ENCODE measurements at places on chromosomes 12 and 14. TPM values are rescaled to one million over a fixed set of nuclear protein-coding genes. Genes with fewer than 3 reads are reported as not detected.

The ARHGEF25 gene
- 6.2 TPM for total RNA-seq

The NCOR2 gene
- total RNA-seq, result 16.5 TPM

The MAP4K5 gene
- 75.4 TPM for total RNA-seq

The RTN1 gene
- not detected for total RNA-seq

The NANOG gene
- total RNA-seq, result not detected

The ALKBH2 gene
- total RNA-seq, result 4.2 TPM

The TOMM20L gene
- total RNA-seq, result not detected

The TPPP2 gene
- not detected for total RNA-seq

The CLEC2A gene
- total RNA-seq, result not detected

The NCAPD2 gene
- total RNA-seq, result 117 TPM

The PPP4R4 gene
- 0.15 TPM for total RNA-seq

The NELL2 gene
- 0.25 TPM for total RNA-seq

The C3AR1 gene
- 0.47 TPM for total RNA-seq

The SLC5A8 gene
- 0.05 TPM for total RNA-seq

The DEGS2 gene
- not detected for total RNA-seq

The TM9SF1 gene
- 141 TPM for total RNA-seq

The SIX6 gene
- not detected for total RNA-seq

The PTGDR gene
- not detected for total RNA-seq

The MIS18BP1 gene
- total RNA-seq, result 21.6 TPM

The ACSM4 gene
- not detected for total RNA-seq

The TEAD4 gene
- total RNA-seq, result 12.3 TPM

The KRT77 gene
- not detected for total RNA-seq

The HVCN1 gene
- 0.30 TPM for total RNA-seq

The HOXC12 gene
- total RNA-seq, result not detected

The IFNG gene
- total RNA-seq, result not detected

The E2F7 gene
- 36.7 TPM for total RNA-seq

The SERPINA3 gene
- 0.15 TPM for total RNA-seq

The DIO2 gene
- 61.1 TPM for total RNA-seq

The LRRC23 gene
- total RNA-seq, result 3.6 TPM

The EMP1 gene
- total RNA-seq, result 28.9 TPM

The DGLUCY gene
- 19.9 TPM for total RNA-seq

The B3GNT4 gene
- total RNA-seq, result 0.34 TPM

The SCARB1 gene
- total RNA-seq, result 38.0 TPM

The ADAMTS20 gene
- total RNA-seq, result not detected

The CMTM5 gene
- total RNA-seq, result not detected

The PRPH gene
- not detected for total RNA-seq

The LYZ gene
- not detected for total RNA-seq

The BBOF1 gene
- total RNA-seq, result 5.0 TPM

The IFNG-AS1 gene
- not detected for total RNA-seq

The VWF gene
- not detected for total RNA-seq

The FSCB gene
- not detected for total RNA-seq

The CCDC177 gene
- not detected for total RNA-seq

The TRHDE gene
- 9.1 TPM for total RNA-seq

The DPY19L2 gene
- 3.7 TPM for total RNA-seq

The DPF3 gene
- 5.4 TPM for total RNA-seq

The AQP5 gene
- total RNA-seq, result 0.25 TPM

The SIRT4 gene
- total RNA-seq, result 7.4 TPM

The NKX2-1 gene
- not detected for total RNA-seq

The C2CD5 gene
- 14.4 TPM for total RNA-seq

The BIN2 gene
- total RNA-seq, result not detected

The FOXG1 gene
- total RNA-seq, result 16.7 TPM

The INHBC gene
- total RNA-seq, result not detected

The BAG5 gene
- 18.6 TPM for total RNA-seq

The P2RX4 gene
- total RNA-seq, result 29.6 TPM
